Esophagus squamous epithelium (tissue), 5 donors: ENCODE measurements at places on chromosomes 13 and 19.

DNA sequence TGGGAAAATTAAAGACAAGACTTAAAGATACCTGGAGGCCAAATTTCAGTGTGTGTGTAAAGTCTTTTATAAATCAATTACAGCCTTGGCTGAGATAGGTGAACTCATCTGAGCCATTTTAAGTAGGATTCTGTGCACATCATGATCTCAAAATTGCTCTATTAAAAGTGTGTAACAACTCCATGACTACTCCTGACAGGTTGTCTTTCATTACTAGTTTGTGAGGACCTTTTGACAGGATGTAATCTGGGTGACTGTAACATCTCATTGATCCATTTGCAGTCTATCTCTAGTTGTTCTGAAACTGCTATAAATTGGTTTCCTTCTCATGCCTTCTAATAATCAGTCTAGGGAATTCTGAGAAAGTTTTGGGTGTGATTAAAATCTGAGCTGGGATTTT, 753.3 kb downstream of the SLITRK5 start:
- no peak for DNase-seq

- no peak for DNase-seq
These were observed 50.9 kb upstream of the ATP11A start for GRCh38 chr13:112638919-112639318.

- no peak for DNase-seq
These were observed 3.2 kb upstream of the BTBD2 start for GRCh38 chr19:2018752-2019151.

DNA sequence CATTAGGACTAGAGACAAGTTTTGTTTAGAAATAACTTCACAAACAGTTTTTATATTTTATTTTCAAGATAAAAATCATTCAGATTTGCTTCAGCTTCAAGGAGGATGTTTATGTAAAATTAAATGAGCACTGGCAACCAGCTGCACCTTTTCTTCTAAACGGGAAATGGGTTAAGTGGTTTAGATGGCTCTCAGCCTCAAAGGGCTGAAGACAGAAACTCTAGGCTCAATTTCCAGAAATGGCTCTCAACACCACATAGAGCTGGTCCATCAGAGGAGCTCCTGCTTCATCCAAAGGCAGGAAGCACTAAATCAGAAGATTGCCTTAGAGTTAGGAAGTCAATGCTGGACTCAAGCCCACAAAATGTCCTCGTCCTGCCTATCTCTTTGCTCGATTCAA, 74.7 kb downstream of the ZNF429 start:
- DNase-seq, result no peak

DNA sequence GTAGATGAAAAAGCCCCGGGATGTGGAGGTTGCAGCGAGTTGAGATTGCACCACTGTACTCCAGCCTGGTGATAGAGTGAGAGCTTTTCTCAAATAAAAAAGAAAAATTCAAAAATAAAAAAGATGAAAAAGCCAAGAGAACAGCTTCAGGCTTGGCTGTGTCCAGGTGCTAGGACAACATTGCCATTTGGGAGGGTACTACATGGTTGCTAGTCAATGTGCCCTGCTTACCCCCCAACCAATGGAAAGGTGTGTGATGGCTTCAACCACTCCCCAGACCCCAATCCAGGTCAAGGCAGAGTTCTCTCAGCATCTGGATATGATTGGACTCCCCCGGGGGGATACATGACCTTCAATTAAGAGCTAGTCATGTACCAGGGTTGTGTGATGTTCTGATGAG, 2.3 kb upstream of the ANKLE1 start:
- no peak for DNase-seq

DNA sequence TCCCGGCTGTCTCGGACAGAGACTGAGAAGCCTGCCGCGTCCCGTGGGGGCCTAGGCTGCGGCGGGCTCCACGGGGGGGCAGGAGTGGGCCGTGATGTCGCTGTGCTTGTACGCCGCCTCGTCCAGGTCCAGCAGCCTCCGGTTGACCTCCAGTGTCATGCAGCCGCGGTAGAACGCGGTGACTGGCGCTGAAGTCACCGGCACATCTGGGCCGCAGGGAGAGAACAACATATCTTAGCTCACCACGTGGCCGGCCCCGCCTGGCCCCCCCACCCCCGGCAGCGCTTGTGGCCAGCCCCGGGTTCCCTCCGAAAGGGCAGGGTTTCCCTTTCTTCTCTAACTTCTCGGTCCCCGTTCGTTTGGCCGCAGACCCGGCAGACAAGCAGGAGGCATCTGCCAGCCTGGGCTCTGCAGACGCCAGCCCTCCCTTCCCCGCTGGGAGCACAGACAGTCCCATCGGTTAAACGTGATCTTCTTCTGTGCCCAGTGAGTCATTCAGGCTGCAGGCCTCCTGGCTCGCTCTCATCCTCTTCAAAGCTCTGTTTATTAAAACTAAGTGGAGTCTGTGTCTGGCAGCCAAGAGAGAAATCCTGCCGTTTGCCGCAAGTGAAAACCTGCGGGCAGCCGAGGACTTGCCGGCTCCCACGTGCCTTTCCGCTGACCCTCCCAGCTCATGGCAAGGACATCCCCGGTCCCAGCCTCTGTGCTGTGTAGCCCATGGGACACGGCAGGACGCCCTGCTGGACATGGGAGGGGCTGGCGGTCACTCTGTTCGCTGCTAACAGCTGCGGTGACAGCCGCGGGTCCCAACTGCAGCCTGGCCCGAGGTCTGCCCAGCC, 42.8 kb downstream of the GAS6 start:
- DNase-seq, result no peak

DNA sequence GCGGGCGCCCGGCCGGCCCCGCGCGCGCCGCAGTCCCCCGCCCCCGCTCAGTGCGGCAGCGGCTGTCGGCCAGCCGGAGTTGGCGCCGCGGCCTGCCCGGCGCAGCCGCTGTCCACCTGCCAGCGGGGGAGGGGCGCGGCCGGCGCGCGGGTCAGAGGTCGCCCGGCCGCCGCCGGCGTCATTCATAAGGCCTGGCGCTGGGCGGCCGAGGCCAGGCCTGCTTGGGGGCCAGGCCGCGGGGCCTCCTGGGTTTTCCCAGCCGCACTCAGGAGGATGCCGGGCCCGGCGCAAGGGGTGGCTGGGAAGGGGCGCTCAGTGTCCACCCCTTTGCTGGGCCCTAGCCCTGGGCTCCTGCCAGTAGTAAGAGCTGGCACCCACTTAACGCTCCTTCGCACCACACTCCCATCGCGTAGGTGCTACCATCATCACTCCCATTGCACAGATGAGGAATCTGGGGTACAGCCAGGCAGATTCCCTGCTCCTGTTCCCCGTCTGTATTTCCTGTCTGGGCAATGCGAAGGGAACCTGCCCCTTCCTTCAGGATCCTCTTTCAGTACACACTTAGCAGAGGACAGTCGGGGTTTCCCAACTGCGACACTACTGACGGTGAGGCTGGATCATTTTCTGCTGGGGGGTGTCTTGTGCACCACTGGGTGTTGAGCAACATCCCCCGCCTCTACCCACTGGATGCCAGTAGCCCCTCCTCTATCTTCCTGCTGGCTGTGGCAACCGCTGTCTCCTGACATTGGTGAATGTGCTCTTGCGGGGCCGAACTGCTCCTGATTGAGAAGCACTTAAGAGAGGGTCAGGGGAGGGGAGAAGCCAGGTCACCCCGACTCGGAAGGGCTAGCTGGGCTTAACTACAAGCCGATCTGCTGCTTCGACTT, 846 bp upstream of the PRKACA start:
- peak; percentile 24 for DNase-seq

GRCh38 chr13:53276265-53276664, 247.7 kb downstream of the OLFM4 start:
- DNase-seq, result no peak

GRCh38 chr19:32830231-32831014, 39.1 kb downstream of the SLC7A9 start:
- no peak for DNase-seq

DNA sequence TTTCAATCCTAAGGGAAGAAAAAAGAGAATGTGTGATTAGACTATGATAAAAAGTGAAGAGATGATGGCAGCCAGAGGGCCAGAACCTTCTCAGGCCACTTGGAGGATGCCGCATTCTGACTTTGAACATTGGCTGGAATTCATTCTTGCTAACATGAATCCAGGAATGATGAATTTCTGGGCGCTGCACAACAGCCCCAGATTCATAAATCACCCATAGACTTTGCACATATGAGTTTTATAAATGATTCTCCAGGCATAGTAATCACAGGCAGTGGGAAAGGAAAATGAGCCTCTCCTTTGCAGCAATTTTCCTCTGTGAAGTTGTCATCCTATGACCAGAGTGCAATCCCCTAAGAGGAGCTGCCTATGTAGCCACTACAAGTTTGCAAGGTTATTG, 555.4 kb downstream of the KCTD12 start:
- no peak for DNase-seq

GRCh38 chr13:99307247-99307646, at the start of gene GPR183:
TSS of gene GPR183 (minus strand) at chr13:99307399. CDS start at chr13:99296145, 11,254 bp downstream.
- DNase-seq, result no peak

DNA sequence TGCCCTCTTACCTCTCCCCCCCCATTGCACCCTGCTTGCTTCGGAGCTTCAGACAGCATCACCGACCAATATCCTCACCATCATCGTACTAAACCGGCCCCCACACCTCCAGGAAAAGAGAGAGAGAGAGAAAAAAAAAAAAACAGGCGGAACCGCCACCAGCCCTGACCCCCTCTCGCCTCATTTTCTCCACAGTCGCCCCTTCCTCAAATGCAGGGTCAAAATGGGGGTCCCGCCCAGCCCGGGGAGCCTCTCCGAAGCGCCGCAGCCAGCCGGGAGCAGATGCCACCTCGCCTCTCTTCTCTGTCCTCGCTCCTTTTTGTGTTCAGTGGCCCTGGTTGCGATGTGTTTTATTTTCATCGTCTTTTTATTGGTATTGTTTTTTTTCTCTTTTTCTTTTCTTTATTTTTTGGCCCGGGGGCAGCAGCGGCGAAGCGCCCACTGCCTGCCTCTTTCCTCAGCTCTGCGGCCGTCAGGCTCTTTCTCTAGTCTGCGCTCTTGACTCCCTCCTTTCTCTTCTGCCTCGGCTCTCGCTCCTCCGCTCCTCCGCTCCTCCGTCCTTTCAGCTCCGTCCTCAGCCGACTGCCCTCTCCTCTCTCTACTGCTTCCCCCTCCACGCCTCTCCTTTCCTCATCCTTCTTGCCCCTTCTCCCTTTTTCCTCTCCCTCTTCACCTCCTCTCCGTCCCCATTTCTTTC, 41.4 kb downstream of the DEDD2 start:
- DNase-seq, result no peak

- DNase-seq, result no peak
These were observed 12.1 kb upstream of the MYCBP2 start for GRCh38 chr13:77338961-77339401.

DNA sequence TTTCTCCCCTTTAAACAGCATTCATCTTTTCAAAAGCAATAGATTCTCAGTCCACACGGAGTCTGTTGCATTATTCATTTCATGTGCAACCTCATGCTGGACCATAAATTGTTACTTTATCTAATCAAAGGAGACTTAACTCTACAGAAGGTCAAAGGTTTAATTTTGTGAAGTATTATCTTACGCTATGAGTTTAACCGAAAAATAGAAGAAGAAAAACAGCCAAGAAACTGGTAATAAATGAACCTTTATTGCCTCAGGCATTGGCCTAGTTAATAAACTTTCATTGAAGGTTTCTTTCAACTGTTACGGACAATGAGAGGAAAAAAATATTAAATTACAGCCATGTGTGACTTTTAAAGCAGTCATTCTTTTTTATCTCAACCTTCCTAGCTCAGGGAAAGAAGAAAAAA, 223.6 kb downstream of the DACH1 start:
- no peak for DNase-seq

- no peak for DNase-seq
These were observed 69.3 kb downstream of the ANKRD10 start for GRCh38 chr13:110845520-110845919.

DNA sequence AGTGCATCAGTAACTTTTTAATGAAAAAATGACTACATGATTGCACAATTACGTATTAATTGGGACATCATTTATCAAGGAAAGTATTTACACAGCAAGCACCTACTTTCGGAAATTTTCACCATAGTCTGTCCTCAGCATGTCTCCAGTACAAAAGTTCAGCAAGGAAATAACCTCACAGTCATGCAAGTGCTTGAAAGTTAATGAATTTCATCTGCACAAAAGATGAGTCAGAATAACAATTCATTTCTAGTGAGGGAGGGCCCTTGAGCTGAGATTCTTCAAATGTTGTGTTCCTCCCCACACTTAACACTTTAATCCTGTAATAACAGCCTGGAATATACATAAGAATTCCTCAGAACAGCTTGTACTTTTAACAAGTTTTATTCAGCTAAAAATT, 49.0 kb upstream of the OXGR1 start:
- DNase-seq, result no peak

DNA sequence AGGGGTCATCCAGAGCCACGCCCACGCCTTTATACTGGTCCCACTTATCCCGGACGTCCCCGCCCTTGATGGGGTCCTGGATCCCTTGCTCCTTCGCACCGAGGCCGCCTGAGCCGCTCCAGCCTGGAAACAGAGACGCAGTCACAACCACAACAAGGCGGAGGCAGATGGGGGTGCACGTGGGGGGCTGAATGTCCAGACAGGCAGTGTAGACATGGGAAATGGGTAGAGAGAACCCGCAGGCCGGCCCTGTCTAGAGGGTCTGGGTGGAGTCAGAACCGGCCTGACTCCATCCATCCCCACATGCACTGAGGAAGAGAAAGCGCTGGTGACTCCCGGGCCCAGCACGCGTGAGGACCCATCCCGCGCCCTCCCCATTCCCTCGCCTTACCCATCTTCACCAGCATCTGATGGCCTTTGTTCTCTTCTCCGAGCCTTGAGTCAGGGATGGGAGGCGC, 23.0 kb downstream of the CHERP start:
- DNase-seq, result no peak

- DNase-seq, result no peak
These were observed 271.9 kb downstream of the SLITRK6 start for GRCh38 chr13:85527316-85527715.

GRCh38 chr19:54576411-54576976, 2.9 kb downstream of the LILRA2 start:
- no peak for DNase-seq

DNA sequence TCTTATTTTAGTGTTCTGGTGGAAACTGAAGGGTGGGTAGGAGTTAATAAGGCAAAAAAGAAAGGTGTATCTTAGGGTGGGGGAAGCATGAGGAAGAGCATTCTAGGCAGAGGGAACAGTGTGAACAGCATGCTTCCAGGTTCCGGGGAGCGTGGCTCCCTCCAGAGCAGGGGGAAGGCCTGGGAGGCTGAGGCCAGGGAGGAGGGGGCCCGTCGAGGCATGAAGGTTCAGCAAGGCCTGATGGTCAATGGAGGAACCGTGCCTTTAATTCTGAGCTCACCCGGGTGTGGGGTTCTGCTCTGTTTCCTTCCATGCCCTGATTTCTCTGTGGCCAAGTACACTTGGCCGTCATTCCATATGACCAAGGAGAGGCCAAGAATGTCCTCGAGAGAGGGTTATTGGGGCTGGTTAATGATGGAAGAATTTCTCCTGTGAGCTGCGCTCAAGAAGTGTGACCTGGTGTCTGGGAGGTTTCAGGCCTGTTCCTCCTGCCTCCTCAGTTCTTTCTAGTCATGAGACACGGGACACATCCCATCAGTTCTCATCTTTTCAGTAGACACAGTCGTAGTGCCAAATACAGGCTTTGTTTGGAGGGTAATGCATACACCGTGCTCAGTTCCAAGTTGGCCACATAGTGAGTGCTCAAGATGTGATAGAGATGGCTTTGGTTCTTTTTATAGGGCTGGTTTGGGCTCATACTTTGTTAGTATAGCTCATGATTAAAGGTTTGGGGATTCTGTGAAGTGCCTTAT, 73.6 kb downstream of the SIPA1L3 start:
- DNase-seq, result no peak

GRCh38 chr19:6865849-6866248, 21.5 kb upstream of the ADGRE1 start:
- DNase-seq, result no peak

- DNase-seq, result no peak
These were observed 195.1 kb downstream of the NDFIP2 start for GRCh38 chr13:79675931-79676660.

GRCh38 chr19:8239528-8240273, 30.5 kb downstream of the CERS4 start:
- no peak for DNase-seq
